ENCODE measurements at places on chromosomes 1 and 21.

DNA sequence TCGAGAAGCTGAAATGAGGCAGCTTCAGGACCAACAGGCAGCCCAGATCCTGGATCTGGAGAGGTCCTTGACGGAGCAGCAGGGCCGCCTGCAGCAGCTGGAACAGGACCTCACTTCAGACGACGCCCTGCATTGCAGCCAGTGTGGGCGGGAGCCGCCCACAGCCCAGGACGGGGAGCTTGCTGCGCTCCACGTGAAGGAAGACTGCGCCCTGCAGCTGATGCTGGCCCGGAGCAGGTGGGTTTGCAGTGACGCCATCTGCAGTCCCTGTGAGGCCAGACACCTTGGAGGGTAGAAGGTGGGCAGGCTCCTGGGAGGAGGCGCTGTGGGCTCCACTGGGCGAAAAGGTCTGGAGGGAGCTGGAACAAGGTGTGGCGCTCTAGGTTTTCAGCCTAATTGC is 39.7 kb downstream of the PCNT start:
- no peak for DNase-seq

DNA sequence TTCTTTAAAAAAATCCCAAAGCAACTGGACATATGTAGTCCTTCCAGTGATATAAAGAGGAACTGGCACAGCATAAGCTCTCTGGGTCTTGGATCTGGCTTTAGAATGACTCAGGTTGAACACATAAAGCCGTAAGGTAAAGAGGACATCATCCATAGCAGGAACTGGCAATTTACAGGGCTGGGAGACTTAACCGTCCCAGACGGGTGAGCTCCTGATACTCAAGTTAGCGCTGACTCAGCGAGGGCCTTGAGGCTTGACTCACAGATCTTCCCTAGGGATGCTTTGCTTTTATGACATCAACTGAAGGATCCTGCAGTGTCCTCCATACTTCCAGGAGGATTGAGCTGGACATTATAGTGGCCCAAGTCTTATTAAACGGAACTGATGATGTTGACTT is 154.1 kb downstream of the CLIC6 start:
- DNase-seq, result no peak

GRCh38 chr1:237791592-237791991 is 99.1 kb downstream of the ZP4 start:
- DNase-seq, result no peak

DNA sequence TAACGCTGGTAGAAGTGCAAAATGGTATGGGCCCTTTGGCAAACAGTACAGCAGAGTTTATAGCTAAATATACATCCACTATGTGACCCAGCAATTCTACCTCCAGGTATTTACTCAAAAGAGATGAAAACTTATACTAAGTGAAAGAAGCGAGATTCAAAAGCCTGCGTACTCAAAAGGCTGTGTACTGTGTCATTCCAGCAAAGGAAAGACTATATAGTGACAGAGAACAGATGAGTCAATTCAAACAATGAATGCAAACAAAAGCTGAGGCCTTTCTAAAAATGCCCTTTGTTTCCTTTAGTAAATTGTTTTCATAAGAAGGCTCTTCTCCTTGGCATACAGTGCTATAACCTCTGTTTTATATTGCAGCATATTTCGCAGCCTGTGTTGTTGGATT is 268.8 kb upstream of the CSF3R start:
- DNase-seq, result no peak

GRCh38 chr1:150554086-150554452 is 4.9 kb downstream of the ADAMTSL4 start:
- DNase-seq, result no peak

DNA sequence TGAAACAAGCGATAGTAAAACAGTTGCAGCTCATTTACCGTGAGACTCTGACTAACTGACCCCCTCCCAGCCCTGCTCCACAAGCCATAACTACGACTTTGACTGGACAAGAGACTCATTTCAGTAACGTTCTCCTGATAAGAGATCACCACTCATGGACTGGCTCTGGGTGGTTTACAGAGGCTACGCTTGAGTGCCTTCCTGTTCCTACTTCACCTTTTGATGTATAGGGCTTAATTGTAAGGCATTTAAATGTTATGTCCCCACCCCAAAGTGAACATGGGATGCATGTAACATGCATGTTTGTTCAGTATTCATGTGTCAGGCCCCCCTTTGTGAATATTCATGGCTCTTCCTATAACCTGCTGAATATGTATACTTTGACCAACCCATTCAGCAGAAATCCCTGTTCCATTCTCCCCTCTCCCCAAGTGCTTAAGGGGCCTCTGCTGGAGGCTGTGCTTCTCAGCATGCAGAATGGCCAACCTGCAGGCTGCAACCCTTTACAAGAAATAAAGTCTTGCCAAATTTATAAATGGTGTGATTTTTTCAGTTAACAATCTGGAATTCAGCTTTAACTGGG is 50.7 kb upstream of the SPOCD1 start:
- DNase-seq, result no peak

DNA sequence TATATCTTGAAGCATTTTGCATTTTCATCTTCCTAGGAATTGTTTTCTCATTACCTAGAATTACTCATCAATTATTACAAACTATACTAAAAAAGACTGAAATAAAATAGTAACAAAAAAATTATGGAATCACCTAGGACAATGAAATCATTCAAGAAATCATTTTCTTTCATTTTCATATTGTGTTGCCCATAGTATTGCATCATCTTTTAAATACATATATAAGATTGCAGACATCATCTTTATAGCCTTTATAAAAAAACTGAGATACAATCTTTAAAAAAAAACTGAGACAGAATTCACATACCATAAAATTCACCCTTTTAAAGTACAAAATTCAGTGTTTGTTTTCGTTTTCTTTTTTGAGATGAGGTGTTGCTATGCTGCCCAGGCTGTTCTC is 29.6 kb downstream of the GDAP2 start:
- no peak for DNase-seq

- DNase-seq, result no peak
Observed at GRCh38 chr1:236760480-236760879, 34.6 kb upstream of the MTR start.

- no peak for DNase-seq
Observed at GRCh38 chr1:19725606-19726005, 60.9 kb downstream of the HTR6 start.

DNA sequence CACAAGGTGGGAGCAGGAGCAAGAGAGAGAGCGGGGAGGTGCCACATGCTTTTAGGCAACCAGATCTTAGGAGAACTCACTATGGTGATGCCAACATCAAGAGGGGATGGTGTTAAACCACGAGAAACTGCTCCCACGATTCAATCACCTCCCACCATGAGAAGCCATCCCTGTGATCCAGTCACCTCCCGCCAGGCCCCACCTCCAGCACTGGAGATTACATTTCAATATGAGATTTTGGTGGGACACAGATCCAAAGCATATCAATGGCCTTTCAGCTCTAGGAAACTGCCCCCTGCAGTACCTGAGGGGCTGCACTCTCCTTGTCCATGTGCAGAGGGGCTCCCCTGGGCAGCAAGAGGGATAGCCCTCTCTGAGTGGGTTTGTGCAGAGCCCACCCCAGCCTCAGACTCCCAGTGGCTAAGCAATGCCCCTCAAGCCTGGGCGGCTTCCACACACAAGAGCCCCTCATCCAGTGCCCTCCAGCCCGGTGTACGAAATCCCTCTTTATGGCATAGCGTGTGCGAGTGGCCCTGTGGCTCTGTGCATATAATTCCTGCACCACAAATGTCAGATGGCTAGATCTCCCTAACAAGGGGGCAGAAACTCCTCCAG is 15.5 kb upstream of the PRDM16 start:
- DNase-seq, result no peak

- DNase-seq, result no peak
Observed at GRCh38 chr1:82593561-82593960, 792.8 kb downstream of the ADGRL2 start.

DNA sequence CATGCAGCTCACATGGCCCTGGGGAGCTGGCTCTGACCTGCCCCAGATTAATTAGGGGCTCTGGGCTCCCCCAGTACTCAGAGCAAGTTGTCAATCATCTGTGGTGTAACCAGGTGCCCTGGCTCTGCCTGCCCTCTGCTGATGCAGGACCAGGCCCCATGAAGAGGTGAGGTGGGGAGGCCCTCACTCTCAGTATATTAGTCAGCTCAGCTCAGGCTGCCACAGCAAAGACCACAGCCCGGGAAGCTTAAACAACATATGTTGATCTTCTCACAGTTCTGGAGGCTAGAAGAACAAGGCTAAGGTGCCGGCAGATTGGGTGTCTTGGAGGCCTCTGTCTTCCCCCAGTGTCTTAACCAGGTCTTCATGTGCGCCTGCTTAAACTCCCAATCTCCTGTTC is 66.5 kb downstream of the FCRL5 start:
- no peak for DNase-seq

DNA sequence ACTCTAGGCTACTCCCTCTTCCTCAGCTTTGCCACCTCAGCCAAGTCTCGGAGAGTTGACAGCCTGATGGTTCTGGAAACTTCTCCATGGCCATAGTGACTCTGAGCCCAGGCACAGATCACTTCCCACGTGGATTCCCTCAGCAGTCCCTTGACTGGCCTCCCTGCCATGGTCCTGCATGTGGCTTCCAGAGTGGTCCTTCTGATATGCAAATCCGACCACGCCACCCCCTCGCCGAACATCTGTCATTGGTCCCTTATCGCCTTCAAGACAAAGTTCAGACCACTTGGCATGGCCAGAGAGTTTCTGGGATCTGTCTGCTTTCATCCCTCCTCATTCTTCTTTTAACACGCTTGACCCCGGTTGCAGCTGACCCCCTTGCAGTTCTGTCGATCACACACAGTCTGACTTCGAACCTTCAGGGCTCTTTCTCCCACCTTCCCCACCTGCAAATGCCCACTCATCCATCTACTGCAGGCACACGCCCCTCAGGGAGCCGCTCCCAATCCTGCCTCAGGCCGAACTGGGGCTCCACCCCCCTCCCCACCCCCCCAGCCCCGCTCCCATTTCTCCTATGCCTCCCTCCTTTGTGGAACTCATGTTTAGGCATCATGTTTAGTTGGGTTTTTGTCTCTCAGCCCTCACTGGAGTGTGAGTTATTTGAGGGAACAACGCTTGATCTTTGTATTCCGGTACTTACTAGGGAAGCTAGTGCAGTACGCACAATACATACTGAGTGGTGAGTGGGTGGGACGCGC is 29.0 kb downstream of the KIAA1614 start:
- DNase-seq, result no peak

GRCh38 chr21:44871576-44872269 is 1.8 kb downstream of the PTTG1IP start:
- DNase-seq, result no peak

GRCh38 chr1:66540434-66541032 is 6.6 kb downstream of the SGIP1 start:
- no peak for DNase-seq

DNA sequence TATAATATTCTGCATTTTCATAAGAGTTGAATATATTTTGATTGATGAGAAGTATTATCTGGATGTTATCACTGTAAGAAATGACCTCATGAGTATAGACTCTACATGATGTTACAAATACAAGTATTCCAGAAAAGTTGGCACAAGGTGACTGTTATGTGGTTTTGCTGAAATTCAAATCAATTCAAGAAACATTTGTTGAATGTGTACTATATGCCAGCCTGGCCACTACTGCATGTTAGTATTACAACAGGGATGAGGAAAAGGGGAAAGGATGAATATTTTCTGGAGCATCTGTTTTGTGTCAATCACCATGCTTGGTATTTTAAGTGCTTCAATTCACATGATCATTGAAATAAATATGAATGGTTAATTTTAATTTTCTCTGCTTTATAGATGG is 250.9 kb upstream of the PBX1 start:
- no peak for DNase-seq

DNA sequence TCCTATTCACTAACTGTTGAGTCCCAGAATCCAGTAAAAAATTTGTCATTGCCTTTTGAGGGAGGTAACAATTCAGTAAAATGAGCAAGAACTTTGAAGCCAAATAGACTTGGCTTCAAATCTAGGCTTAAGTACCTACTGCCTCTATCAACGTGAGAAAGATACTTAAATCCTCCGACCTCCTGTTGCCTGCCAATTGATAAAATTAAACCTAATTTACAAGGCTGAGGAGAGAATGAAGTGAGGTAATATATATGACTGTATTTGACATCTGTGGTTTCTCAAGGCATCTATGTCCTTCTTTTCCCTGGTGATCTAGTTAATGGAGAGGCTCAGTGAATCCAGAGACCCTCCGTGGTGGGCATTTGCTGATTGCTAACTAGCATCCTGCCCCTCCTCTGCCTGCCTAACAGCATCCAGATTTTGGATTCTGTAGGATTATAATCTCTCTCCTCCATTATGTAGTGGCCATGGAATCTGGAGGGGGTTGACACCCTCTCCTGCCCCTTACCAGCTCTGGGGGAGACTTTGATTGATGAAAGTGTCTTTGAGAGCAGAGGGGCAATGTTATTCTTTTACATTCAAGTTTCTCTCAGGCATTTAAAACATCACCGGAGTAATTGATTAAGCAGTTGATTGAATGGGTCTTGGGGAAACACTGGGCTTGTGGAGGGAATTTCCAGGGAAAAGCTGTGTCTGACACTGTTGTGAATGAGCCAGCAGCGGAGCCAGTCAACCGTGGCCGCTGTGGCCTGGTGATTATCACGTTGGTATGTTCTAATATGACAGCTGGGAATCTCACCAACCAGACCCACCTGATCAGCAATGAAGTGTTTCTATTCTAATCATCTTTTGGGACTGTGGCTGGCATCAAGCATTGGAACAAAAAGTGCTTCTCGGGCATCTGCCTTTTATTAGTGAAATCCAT is 140.7 kb upstream of the FAM78B start:
- DNase-seq, result no peak

DNA sequence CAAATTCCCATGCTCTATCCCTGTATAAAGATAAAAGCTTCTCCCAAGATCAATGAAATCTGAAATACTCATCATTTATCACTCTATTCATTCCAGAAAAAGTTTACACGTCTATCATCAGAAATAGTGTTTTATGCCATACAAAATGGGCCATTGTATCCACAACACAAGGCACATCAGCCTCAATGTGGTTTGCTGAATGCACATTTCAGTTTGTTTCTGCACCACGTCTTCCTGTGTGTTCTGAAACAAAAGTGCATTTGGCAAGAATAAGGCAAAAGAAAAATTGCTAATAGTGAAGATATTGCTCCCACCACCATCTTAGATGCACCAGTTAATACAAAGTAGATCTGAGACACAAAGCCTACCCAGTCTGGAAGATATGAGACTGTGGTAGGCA is 89.6 kb upstream of the ETS2 start:
- DNase-seq, result no peak

- DNase-seq, result no peak
Observed at GRCh38 chr1:84918726-84919336, 25.8 kb upstream of the LPAR3 start.

Measured in frontal cortex (tissue), 4 donors.